Pulmonary artery endothelial cell (primary cell): ENCODE measurements at places on chromosomes 5 and 9. TPM values are rescaled to one million over a fixed set of nuclear protein-coding genes. Genes with fewer than 3 reads are reported as not detected.

Gene NEK6
- 37.5 and 46.9 TPM in 2 replicates for total RNA-seq

Gene MYOT
- not detected in 2 replicates for total RNA-seq

Gene NR6A1
- total RNA-seq = 0.20 and 0.39 TPM in 2 replicates

Gene LAMC3
- 0.07 TPM in 1 of 2 replicates, not detected in the other for total RNA-seq

Gene ATP10B
- total RNA-seq = not detected in 2 replicates

Gene EGFL7
- 450 and 500 TPM in 2 replicates for total RNA-seq

Gene TNFSF8
- not detected in 2 replicates for total RNA-seq

Gene ASB6
- total RNA-seq = 15.4 and 19.6 TPM in 2 replicates

Gene UGT3A2
- not detected in 2 replicates for total RNA-seq

Gene CATSPER3
- total RNA-seq = 0.07 TPM in 1 of 2 replicates, not detected in the other

Gene NMUR2
- not detected in 2 replicates for total RNA-seq

Gene PFN3
- total RNA-seq = not detected in 2 replicates

Gene C9orf85
- 8.8 and 11.3 TPM in 2 replicates for total RNA-seq

Gene GOLM1
- total RNA-seq = 85.1 and 89.8 TPM in 2 replicates

Gene GFI1B
- total RNA-seq = not detected in 2 replicates

Gene CDC20B
- 0.07 and 0.14 TPM in 2 replicates for total RNA-seq

Gene TMEM215
- under 0.01 and 0.18 TPM in 2 replicates for total RNA-seq

Gene RIC1
- total RNA-seq = 32.6 and 32.8 TPM in 2 replicates

Gene PITX1
- 0.04 and 0.26 TPM in 2 replicates for total RNA-seq

Gene KIF4B
- 0.13 and 0.21 TPM in 2 replicates for total RNA-seq

Gene ALDOB
- not detected in 2 replicates for total RNA-seq

Gene LIFR
- total RNA-seq = 35.8 and 37.4 TPM in 2 replicates

DNA sequence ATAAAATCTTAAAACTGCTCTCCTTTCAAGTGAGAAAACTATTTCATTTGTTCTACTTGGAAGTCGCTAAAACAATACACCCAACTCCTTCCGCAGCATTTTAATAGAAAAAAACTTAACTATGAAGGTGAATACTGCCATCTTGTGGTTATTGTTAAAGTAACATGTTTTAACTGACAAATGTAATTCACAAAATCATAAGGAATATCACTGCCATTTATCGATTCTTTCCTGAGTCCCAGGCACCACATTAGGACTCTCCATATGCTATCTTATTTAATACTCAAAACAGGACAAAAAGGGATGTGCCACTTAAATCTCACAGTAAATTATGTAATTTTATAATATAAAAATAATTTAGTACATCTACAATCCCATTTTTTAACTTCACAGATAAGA is 130.5 kb upstream of the ITGA1 start:
- DNase-seq = peak; percentile 2

- DNase-seq = no peak
Observed at GRCh38 chr9:109403766-109404320, 83.0 kb upstream of the EPB41L4B start.

DNA sequence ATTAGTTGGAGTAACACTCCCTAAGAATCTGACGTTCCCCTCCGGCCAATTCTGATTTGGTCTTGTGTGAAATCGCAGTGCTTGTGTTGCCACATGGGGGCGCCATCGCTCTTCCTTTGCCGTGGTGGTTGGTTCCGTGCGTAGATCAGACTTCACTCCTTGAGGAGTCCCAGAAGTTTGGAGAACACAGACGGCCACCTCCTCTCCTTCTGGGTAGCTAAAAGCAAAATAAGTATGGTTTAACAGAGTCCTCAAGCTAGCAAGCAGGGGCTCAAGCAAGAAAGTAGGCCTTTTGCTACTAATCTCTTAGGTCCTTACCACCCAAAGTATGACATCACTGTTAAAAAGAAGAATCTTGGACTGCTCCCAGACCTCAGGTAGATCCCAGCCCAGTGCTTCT is 59.5 kb downstream of the HSPA4 start:
- DNase-seq = peak; percentile 53

- no peak for DNase-seq
Observed at GRCh38 chr9:95082401-95083084, 235.0 kb downstream of the FANCC start.

DNA sequence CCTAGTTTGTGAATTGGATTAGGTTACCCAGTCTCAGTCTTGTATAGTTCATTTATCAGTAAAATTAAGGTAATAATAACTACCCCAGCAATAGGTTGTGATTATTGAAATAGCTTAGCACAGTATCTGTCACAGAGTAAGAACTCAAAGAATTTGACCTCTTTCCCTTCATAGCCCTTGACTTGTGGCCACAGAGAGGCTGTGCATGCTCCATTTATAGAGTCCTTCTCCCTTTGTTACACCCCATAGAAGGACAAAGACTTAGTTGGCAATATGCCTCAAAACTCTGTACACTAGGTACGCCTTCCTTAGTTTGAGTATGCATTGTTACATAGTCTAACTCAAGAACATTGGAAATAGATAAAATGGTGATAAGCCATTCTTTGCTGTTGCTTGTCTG is 257.2 kb downstream of the KCTD16 start:
- DNase-seq = no peak

GRCh38 chr5:42360056-42360455 is 63.2 kb upstream of the GHR start:
- peak; percentile 11 for DNase-seq

GRCh38 chr9:129311643-129312042 is 133.6 kb upstream of the IER5L start:
- DNase-seq = no peak

GRCh38 chr9:73577848-73578247 is 426.2 kb downstream of the ANXA1 start:
- DNase-seq = no peak

GRCh38 chr9:69740872-69741505 is 18.8 kb downstream of the PTAR1 start:
- no peak for DNase-seq

DNA sequence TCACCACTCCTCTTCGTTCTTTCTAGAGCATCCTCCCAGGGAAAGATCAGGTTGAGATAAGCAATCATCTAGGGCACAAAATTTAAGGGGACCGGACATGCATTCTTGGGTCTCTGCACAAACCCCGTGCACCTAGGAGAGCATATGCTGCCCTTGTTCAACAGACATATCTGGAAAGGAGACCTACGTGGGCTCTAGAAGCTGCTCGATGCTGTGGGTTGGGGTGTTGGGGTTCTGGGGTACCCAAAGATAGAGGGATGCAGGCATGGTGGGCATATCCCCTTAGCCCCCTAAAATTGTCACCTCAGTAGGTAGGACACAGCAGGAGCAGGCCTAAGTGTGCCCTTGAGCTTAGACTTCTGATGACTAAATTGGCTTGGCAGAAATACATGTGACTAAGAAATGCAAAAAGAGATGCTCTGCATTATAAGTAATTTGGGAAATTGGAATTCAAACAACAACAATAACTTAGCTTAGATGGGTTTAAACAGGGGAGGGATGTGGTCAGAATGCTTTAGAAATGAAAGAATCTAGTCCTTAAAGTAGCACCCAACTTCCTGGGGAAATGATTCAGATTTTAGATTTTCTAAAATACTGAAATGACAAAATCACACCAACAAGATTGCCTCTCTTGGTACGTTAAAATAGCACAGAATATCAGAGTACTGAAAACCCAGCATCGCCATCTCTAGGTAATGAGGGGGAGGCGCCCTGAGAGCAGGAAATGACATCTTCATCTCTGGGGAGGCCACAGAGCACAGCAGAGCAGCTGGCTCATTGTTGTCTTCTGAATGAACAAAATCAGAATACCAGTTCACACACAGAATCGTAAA is 172.3 kb downstream of the GNA14 start:
- DNase-seq = peak; percentile 26
